Mucosa of gallbladder (tissue), 1 donor: ENCODE measurements at places on chromosomes 5 and 9. TPM values are rescaled to one million over a fixed set of nuclear protein-coding genes. Genes with fewer than 3 reads are reported as not detected.

The JAKMIP2 gene
- 1.8 TPM for total RNA-seq

The MYMK gene
- not detected for total RNA-seq

The TLR4 gene
- 9.8 TPM for total RNA-seq

The FAM81B gene
- total RNA-seq = not detected

The CATSPER3 gene
- 1.0 TPM for total RNA-seq

The CDX1 gene
- 0.29 TPM for total RNA-seq

The C5orf58 gene
- 0.52 TPM for total RNA-seq

The ORM2 gene
- 2.8 TPM for total RNA-seq

The PCDHB12 gene
- total RNA-seq = 3.5 TPM
